T47D (cell line): ENCODE measurements at places on chromosomes 12 and 14.

DNA sequence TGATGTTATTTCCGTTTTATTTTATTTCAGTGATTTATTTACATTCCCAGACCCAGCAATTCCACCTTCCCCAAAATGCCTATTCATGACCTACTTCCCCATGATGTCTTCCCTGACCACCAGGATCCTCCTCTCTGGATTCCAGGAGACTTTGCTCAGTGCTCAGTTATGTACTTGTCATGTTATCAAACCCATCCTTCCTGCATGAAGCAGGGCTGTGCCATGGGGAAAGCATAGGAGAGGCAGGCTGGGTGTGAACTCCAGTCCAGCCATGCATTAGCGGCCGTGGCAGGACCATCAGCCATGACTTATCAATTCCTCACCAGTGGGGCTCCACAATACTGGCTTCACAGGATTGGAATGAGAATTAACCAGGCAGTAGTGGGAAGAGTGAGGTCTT lies 57.8 kb downstream of the B4GALNT3 start:
- DNase-seq, result no peak

DNA sequence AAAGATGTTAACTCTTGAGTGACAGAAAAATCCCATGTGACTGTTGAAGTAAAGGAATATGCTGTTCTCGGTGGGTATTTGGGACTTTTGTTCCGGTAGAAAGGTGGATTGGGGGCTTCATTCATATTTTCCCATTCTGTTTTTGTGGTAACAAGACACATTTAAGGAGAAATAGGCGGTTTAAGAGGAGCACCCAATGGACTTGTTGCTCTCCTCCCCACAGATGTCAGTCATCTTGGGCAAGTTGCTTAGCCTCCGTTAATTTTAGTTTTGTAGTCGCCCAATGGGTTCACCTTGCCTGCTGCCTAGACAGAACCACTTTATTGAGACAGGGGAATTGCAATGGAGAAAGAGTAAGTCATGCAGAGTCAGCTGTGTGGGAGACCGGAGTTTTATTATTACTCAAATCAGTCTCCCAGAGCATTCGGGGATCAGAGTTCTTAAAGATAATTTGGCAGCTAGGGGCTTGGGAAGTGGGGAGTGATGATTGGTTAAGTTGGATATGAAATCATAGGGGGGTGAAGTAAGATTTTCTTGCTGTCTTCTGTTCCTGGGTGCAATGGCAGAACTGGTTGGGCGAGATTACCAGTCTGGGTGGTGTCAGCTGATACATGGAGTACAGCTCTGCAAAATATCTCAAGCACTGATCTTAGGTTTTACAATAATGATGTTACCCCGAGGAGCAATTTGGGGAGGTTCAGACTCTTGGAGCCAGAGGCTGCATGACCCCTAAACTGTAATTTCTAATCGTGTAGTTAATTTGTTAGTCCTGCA lies 50.3 kb downstream of the SLC38A1 start:
- no peak for DNase-seq

DNA sequence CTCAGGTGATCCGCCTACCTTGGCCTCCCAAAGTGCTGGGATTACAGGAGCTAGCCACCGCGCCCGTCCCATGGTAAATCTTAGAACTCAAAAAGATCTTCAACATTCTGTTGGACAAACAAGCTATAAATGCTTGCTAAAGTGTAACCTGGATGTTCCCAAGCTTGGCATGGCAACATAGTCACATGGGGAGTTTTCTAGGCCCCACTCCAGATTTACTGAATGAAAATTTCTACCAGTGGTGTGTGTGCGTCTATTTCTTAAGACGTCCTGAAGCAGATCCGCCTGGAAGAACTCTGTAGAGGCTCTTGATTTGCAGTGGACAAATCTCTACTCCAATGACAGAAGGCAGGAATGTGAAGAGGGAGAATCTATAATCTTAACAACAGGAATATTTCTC lies 59.9 kb downstream of the ZFYVE21 start:
- DNase-seq, result no peak

- DNase-seq, result no peak
Measured at GRCh38 chr14:54173802-54174201, 217.2 kb upstream of the BMP4 start.

DNA sequence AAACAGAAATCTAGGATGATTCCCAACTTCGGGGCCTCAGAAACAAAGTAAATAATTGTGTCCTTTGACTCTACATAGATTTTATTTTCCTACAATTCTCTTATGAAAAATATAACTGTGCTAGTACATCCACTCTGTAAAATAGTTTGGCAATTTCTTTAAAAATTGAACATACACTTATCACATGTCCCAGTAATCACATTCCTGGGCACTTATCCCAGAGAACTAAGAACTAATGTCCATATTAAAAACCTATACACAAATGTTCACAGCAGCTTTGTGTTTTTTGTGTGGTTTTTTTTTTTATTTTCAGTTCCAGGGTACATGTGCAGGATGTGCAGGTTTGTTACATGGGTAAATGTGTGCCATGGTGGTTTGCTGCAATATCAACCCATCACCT lies 99.0 kb downstream of the KCNH5 start:
- DNase-seq, result no peak

DNA sequence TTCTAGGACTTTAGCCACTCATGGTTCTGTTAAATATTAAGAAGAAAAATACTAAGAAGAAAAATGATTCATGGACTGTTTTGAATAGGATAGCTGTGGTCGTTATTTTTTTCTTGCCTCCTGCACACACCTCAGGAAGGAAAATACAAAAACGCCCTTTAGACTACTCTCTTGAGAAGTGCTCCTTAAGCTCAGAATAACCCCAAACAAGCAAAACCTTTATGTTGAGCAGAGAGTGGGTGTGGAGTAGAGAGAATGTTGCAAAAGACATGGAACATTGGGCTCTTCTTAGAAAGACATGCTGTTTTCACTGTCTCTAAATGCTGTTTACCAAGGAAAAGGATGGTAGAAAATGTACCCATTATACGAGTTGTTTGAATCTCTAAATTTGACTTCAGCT lies 140.3 kb downstream of the LMNTD1 start:
- no peak for DNase-seq

DNA sequence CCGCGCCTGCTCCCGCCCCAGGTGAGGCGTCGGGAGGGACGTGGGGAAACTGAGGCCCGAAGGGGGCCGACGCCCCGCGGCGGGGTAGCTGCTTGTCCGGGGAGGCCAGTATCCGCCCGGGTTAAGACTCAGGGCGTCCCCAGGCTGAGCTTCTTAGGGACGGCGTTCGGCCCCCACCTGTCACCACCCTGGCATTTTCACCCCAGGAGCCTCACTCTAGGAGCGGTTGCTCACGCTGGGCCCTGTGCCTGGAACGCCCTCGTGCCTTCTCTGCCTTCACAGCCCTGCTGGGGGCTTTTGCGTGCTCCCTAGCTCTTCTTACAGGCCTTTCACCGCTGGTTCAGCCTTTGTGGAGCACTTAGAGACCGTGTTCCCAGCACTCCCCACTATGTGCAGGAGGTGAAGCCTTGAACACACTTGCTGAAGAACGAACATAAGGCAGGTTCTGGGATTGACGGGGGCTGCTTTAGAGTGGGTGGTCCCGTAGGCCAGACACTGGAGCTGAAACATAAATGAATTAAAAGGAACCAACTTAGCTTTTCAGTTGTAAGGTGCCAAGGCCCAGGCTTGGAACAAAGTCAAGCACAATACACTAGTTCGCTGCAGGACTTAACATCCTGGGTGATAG lies 601 bp downstream of the ZNF839 start:
- DNase-seq, result peak; percentile 38

GRCh38 chr14:78240567-78240966 lies 70.4 kb downstream of the NRXN3 start:
- DNase-seq, result no peak

DNA sequence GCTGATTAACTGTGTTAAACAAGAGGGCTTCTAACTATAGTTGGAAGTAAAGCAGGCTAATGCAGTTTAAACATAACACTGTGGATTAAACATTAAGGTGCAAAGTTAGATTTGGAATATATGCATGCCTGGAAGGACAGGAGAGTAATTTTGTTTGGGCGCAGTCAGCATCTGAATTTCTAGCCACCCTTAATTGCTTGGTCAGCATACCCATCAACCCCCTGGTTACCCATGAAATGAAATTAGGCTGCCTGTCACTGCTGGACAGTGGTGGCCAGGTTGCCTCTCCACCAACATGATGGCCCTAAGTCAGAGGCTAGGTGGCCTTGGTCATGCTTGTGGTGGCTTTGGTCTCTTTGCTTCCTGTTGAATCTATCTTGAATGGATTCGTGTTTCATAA lies 30.0 kb upstream of the PTPRB start:
- no peak for DNase-seq

DNA sequence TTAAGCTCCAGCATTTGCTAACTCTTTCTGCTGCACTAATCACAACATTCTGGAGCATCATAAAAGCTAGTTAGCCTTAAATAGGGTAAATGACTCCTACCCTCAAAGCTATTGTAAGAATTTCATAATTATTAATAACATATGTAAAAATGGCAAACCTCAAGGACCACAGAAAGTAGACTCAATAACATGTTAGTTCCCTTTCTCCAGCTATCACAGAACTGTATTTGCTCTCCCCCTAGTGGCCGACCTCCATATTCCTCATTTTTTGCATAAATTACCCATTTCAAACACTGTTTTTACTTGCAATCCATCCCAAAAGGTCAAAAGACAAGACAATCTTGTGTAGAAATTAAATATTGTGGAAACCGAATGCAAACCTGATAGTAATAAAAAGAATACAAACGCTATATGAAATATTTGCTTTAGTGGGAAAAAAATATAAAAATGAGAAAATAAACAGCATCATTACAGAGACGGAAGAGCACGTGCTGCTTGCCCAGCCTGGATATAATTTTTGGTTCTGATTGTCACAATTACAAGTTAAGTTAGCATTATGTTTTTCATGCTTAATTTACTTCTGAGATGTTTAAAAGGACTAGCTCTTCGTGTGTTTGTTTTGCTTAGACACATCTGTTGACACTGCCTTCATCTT lies 97.9 kb downstream of the RERGL start:
- DNase-seq, result no peak

GRCh38 chr12:43147878-43148277 lies 404.1 kb downstream of the ADAMTS20 start:
- DNase-seq, result no peak

- no peak for DNase-seq
Measured at GRCh38 chr14:53444677-53445312, 291.7 kb upstream of the DDHD1 start.

- DNase-seq, result peak; percentile 62
Measured at GRCh38 chr14:94321421-94322271, 1.5 kb downstream of the SERPINA6 start.

GRCh38 chr12:105425254-105426174 lies 95.0 kb downstream of the C12orf75 start:
- DNase-seq, result no peak

GRCh38 chr14:86954623-86955022 lies 1038.4 kb downstream of the GALC start:
- no peak for DNase-seq

GRCh38 chr14:28746247-28746646 lies 20.3 kb upstream of the FOXG1 start:
- no peak for DNase-seq

DNA sequence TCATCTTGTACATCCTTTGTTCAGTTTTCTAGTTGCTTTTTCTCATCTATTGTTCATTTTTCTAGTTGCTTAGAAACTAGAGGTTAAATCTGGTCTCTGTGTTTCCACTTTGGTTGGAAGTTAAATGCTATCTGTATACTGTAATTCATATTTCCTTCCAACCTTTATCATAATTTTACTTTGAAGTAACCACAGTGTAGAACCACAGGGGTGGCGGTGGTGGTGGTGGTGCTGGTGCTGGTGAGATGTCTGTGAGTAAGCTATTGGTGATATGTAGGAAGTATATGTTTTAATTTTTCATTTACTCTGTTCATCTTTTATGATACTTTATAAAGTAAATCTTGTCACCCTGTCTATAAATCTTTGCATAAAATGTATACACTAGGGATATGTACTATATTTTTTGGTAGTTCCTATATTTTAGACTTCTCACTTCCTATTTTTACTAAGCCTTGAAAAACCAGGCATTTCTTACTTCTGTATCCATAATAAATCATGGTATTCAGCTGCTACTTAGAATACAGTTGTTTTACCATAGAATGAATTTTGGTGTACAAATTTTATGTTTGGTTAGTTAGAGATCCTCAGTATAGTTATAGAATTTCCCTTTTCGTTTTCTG lies 31.9 kb downstream of the CCDC91 start:
- DNase-seq, result no peak

DNA sequence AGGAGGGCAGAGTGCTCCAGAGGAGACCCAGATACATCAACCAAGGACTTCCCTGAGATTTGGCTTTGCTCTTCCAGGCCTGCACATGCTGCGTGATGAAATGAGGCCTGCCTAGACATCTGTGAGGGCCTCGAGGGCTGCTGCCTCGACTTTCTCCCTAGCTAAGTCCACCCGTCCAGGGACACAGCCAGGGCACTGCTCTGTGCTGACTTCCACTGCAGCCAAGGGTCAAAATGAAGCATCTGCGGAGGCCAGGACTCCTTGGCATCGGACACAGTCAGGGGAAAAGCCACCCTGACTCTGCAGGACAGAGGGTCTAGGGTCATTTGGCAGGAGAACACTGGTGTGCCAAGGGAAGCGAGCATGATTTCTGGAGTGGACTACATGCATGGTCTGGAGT lies 10.7 kb downstream of the SLC25A47 start:
- no peak for DNase-seq

DNA sequence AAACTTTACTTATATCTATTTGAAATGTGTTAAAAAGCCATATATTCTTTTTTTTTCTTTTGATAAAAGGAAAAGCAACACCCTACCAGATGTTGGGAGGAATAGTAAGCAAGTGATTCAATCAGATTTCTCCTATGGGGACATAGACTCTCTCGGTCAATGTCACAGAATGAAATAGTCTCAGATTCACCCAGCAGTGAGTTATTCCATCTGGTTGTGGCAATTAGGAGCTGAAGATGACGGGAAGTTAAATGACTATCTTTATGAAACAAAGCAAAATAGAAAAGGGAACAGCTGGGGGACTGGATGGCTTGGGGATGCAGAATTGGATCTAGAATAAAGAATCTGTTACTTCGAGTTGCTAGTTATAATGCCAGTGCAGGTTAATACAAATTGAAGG lies 857.0 kb downstream of the NRXN3 start:
- no peak for DNase-seq

- DNase-seq, result no peak
Measured at GRCh38 chr12:88371416-88372183, 208.7 kb downstream of the KITLG start.

- no peak for DNase-seq
Measured at GRCh38 chr12:113359133-113359938, 949 bp downstream of the PLBD2 start.

DNA sequence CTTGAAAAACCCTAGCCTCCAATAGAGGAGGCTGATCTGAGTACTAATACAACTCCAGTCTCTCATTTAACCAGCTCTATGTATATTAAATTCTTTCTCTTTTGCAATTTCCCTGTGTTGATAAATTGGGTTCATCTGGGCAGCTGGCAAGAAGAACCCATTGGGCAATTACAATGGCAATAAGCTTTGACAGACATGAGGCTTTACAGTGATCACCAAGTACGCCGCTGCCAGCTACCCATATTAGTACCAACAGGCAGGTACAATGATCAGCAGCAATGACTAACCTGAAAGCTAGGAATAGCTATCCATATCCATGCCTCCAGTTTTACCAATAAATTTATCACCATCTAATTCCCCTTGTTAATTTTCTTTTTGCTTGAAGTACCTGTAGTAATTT lies 54.5 kb downstream of the OSBPL8 start:
- no peak for DNase-seq
